Body of pancreas (tissue), 4 donors: ENCODE measurements at places on chromosomes 7 and 10.

DNA sequence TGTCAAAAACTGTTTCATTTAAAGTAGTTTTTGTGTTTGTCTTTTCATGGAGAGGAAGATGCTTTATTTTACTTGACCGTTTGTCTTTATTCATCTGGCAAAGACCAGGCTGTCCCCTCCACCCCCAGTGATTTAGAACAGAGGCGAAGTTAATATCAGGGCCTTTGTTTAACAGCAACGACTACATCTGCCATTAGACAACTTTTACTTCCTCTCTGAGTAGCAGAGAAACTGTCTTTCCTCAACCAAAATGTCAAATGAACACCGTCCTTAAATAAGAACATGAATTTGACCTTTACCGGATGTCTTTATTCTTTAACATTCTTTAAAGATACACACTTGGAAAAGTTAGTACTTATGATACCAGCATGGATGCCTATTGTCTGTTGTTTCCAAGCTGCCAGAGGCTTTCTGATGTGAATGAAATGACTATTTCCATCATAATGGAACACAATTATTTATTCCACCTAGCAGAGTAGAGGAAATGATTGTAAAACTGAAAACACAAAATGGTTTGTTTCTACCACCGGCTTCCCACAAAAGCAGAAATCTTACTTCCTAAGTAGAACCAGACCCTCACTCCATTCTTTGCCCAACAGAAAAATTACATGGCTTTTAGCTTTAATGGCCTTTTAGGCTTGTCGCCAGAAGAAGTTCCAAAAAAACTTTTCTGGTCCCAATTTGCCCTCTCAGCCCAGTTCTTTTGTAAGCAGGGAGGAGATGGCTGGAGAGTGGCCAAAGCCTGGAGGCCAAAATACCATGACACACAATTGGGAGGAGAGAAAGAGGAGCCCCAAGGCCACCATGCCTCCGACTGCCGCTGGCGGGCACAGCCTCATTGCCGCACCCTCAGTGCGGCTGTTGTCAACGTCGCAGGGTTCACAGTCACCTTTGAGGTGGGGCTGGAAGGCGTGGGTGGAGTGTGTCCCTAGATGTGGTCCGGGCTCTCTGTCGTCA is 168.5 kb downstream of the TEX36 start:
- DNase-seq = no peak

GRCh38 chr7:30709549-30709948 is 27.3 kb upstream of the CRHR2 start:
- no peak for DNase-seq

- peak; percentile 59 for DNase-seq
Measured at GRCh38 chr10:110860576-110861241, 11.0 kb upstream of the PDCD4 start.

DNA sequence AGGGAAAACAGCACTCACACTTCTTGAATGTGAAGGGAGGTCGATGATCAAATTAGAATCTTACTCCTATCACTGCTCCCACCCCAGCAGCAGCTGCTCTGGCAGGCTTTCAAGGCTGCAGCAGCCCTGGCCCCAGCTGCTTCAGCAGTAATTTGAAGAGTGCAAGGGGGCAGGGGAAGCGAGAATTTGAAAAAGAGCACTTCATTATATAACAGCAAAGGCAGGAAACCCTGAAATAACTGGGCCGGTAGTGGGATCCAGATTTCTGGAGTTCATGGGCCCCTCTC is 44.9 kb downstream of the MYPN start:
- peak; percentile 31 for DNase-seq

GRCh38 chr10:53598914-53599313 is 826.3 kb upstream of the MBL2 start:
- DNase-seq = no peak

- no peak for DNase-seq
Measured at GRCh38 chr10:80540981-80541750, 3.5 kb downstream of the SH2D4B start.

DNA sequence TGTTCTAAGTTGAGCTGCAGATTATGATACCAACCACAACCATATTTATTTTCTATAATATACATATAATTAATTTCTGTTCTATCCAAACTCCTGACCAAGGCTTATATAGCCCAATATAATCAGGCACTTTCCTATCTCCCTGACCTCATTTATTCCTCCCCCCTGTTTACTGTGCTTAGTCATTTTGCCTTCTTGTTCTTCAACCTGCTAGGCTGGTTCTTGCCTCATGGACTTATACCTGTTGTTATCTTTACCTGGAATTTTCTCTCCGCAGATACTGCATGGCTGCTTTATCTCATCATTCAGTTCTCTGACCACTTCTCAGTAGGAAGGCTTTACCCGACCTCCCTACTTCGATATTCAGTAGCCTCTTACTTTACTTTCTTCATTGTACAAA is 24.9 kb upstream of the FAM3C start:
- peak; percentile 43 for DNase-seq

DNA sequence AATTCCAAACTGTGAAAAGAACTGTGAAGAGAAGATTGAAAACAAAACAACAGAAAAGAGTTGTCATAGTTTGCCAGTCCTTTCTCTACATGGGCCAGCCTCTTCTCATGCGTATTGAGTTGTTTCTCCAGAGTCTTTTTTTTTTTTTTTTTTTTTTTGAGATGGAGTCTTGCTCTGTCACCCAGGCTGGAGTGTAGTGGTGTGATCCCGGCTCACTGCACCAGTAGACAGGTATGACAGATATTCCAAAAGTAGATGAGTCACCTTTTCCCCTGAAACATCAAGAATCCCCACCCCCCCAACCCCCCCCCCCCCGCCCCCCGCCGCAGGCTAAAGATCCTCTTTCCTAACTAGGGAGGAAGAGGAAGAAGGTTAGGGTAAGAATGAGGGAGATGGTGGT is 15.6 kb upstream of the KMT2C start:
- no peak for DNase-seq

DNA sequence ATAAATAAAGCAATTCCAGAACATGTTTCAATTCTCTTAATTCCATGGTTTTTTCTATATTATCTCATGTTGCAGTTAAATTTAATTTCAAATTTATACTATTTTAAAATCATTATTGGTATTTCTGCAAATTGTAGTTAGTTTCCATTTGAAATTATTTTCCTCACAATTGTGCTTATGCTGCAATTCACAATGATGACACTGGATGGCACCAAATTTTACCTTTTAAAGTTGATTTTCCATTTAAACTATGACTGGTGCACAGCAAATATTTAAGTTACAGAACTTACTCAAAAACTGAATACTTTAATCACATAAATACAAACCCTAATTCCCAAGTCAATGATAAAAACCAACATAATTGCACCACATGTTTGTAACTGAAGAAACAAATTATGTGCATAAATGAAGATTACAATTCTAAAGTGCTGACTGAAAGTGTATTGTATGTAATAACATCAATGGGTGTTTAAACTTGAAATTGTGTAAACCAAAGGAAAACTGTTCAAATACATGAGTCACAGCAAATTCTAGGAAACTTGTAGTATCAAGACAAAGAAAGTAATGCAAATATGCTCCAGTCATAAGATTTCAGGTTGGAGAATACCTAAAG is 75.3 kb upstream of the AASS start:
- DNase-seq = no peak

DNA sequence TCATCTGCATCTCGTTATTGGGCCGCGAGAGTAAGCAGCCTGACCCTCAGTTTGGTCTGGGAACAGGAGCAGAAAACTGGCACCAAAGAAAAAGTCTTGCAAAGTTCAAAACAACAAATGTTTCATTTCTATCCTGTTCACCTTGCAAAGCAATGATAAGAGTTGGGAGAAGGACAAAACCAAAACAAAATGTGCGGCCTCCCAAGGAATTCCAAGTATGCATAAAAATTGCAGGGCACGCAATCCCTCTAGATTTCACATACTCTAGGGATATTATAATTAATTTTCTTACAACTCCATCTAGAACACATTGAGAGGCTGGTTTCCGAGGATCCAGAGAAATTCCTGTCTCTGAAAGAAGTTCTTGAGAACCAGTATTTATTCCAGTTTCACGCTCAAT is 20.1 kb downstream of the CHUK start:
- DNase-seq = no peak

DNA sequence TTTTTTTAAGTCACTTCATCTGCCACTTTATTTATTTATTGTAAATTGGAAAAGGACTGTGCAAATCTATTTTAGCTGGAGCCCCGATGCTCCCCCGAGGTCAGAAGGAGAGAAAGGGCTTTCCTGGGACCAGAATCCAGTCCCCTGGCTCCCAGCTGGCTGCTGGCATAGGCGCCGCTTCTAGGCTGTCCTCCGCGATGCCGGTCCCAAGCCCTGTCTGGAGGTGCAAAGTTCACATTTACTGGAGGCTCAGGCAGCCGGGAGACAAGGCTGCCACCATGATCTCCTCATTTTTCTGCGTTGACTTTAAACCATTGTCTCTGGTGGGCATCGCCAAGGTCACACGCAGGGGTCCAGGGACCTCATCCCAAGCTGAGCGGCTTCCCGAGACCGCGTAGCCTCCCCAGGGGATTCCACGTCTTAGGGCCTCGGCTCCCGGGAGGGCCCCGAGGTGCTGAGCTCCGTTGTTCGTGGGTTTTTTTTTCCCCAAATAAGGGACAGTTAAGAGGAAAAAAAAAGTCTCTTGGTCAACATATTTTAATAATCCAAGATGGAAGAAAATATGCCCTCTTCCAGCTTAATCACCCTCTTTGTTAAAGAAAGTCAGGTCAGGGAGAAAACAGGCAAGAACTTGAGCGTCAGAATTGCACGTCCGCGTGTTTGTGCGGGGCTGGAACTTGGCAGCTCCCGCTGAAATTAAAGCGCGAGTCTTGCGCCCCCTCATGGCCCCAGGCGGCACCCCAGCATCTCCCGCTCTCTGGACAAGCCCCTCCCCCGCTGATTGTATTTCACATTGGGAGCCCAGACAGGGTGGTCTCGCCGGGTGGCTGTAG is 11.9 kb downstream of the RGR start:
- peak; percentile 63 for DNase-seq

- no peak for DNase-seq
Measured at GRCh38 chr10:26432938-26433337, 5.2 kb upstream of the APBB1IP start.

- no peak for DNase-seq
Measured at GRCh38 chr10:121106611-121107010, 255.4 kb downstream of the WDR11 start.

DNA sequence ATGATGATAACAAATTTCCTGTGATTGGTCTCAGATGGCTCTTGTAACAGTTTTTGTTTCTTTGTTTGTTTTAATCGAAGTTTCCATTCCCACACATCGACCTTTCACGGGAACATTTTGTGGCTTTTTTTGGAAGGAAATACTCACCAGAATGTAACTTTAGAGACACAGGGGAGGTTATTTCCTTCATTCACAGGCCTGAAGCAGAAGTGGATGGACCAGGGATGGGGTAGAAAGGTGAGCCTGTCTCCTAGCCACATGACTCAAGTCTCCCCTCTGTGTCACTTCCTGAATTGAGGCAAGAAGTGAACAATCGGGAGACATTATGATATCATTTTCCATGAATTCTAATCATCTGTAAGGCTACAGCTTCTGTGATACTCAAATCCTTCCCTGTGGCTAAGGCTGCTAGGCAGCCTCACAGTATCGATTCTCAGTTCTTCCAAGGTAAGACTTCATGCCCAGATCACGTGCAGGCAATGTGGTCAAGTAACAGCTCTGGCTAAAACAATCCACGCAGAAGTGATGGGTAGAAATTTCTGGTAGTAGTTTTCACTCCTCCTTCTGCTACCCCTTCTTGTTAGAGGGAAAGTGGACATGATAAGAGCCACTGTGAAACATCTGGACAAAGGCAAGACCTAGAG is 203.9 kb upstream of the NEBL start:
- no peak for DNase-seq

DNA sequence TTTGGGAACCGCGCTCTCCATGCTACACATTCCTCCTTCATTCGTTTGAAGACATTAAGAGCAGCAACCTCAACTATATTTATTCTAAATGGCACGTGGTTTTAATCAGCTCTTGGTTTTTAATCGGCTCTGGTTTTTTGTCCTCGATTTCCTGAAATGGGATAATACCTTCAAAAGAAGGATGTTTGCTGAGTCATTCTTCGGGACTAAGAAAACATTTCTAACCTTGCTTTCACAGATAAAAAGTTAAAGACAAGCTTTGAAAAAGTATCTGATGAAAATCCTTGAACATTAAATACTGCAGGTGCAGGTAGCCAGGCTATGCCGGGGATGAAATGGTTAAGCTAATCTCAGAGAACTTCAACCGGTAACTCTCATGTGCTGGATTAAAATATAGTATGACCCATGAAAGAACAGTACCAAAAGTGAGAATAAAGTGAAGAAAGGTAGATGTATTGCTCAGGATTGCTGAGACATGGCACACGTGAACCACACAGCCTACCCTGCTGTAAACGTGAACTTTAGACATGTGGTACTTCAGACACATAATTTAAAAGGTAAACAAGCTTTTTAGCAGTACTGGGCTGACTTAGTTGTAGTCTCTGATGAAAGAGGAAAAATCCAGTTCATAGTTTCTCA is 89.1 kb downstream of the PTPRN2 start:
- DNase-seq = no peak

- DNase-seq = no peak
Measured at GRCh38 chr7:88111140-88111743, 108.6 kb downstream of the SRI start.

- DNase-seq = no peak
Measured at GRCh38 chr7:99835189-99835588, 7.4 kb downstream of the CYP3A43 start.

- DNase-seq = no peak
Measured at GRCh38 chr10:127283017-127283416, 86.6 kb upstream of the INSYN2A start.

- DNase-seq = no peak
Measured at GRCh38 chr7:101792051-101792681, 25.3 kb upstream of the CUX1 start.

DNA sequence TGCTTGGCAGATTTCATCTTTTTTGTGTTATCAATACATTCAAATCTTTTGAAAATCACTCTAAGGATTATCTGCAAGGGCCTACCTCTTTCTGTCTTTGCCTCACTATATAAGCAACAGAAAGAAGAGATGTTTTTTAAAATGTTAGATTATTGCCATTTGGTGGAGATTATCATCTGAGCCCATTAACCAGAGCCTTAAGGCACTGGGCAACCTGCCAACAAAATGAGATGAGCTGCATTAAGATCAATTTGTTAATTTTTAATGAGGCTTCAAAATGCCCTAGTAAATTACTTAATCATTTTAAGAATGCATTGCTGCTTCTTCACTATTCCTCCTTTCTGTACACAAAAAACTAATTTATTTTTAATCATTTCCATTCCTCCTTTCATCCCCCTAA is 314.1 kb downstream of the SNX13 start:
- DNase-seq = no peak

- no peak for DNase-seq
Measured at GRCh38 chr7:45585628-45586027, 11.5 kb downstream of the ADCY1 start.
